ENCODE measurements at places on chromosomes 7 and 10. TPM values are rescaled to one million over a fixed set of nuclear protein-coding genes. Genes with fewer than 3 reads are reported as not detected.

Gene COL17A1
- 2.3 TPM for total RNA-seq

Gene INSYN2A
- 0.27 TPM for total RNA-seq

Gene NODAL
- not detected for total RNA-seq

Gene ZNF746
- total RNA-seq, result 16.0 TPM

Gene PPP1R17
- total RNA-seq, result not detected

Gene CRTAC1
- not detected for total RNA-seq

Gene SLC13A1
- not detected for total RNA-seq

Gene CYP3A4
- not detected for total RNA-seq

Gene SHTN1
- 9.2 TPM for total RNA-seq

Gene LRGUK
- total RNA-seq, result 0.82 TPM

Gene CALML3
- not detected for total RNA-seq

Gene SFTPD
- total RNA-seq, result not detected

Gene FKBP6
- total RNA-seq, result not detected

Gene DUSP5
- total RNA-seq, result 21.6 TPM

Gene ZNF487
- 36.5 TPM for total RNA-seq

Gene UTF1
- not detected for total RNA-seq

Gene RAPGEF5
- total RNA-seq, result 4.2 TPM

Gene HSPA12A
- total RNA-seq, result 10.3 TPM

Gene MYL7
- total RNA-seq, result not detected

Gene CHST3
- total RNA-seq, result 19.3 TPM

Gene DGKI
- total RNA-seq, result 4.7 TPM

Gene KLF14
- not detected for total RNA-seq

Gene C10orf62
- not detected for total RNA-seq

Gene HOXA2
- total RNA-seq, result 0.16 TPM
